ENCODE measurements at places on chromosomes 7 and 10.

DNA sequence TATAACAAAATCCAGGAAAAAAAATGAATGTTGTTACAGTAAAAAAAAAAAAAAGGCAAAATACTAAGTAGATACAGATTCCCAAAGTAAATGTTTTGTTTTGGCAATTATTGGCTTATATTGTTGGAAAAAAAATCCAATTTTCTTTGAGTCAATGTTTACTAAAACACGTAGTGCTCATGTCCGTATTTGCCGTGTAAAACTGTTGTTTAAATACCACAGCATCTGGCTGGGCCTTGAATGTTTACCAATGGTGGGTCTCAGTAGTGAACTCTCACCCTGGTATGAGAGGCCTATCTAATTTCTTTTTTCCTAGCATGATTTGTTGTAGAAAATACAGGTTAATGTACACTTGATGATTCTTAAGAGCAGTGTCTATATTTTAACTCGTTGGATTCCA is 41.4 kb upstream of the SLC26A5 start:
- no peak for DNase-seq

GRCh38 chr10:8908013-8908412 is 853.5 kb downstream of the GATA3 start:
- DNase-seq = no peak

- DNase-seq = no peak
Measured at GRCh38 chr10:103204353-103205255, 11.5 kb upstream of the NT5C2 start.

DNA sequence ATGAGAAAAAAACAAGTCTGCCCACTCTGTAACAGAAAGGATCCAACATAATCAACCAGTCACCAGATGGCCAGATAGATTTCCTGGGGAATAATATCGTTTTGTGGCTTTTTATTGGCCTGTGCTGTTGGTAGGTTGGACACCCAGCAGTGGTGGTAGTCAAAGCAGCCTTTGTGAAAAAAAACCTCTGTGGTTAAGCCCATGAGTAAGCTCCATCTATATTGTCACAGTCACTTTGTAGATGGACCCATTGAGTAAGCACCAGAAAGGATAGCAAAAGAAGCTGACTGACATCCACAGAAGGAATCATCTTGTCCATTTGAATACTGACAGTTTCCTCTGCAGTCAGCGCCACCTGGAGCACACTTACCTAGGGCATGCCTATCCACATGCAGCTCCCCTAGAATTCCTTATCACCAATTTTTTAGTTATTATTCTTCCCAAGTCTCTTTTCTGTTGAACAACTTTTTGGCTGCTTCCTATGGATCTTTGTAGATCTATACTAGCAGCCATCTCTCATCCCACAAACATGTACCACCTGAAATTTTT is 96.9 kb downstream of the IQUB start:
- DNase-seq = no peak

- DNase-seq = no peak
Measured at GRCh38 chr7:140754506-140754905, 58.0 kb downstream of the NDUFB2 start.

- DNase-seq = no peak
Measured at GRCh38 chr10:92712016-92712889, 22.5 kb downstream of the HHEX start.

- no peak for DNase-seq
Measured at GRCh38 chr10:103367379-103367781, 396 bp upstream of the TAF5 start.

DNA sequence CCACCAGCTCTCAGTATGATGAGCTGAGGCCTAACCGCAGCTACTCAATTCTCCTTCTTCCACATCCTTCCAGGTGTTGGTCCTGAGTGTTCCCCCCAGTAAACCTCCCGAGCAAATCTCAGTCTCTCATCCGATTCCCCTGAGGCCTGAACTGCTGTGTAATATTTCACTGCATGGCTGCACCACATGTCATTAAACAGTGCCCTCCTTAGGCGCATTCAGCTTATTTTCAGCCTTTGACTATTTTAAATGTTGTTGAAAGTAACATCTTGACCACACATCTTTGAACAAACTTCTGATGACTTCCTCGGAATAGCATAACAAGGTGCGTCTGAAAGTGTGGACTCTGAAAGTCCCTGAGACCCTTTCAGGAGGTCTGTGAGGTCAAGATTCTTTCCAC is 62.8 kb upstream of the NPS start:
- DNase-seq = no peak

DNA sequence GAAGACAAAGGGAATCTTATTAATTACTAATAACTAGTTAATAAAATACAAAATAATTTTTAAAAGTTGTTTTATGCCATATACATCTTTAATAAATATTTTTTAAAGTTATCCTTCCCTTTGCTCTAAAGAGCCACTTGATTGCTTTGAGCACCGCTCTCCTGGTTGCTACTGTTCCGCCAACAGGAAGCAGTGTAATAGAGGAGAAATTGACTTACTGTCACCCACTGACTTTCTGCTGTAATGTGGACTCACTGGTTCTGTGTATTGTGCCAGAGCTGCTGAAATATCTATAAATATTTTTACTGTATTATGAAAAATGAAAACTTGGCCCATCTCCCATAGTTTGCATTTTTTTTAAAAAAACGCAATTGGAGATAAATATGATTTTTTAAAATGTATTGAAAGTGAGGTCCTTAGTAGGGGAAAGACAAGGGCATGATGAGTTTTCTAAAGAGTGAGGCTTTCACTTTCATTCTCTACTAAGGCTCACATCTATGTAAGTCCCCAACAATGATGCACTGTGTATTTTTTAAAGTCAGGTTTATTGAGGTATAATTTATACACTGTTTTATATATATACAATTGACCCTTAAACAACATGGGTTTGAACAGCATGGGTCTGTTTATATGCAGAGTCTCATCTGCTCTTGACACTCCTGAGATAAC is 100.5 kb downstream of the NPY start:
- no peak for DNase-seq
